ENCODE measurements at places on chromosomes 2 and 18.

GRCh38 chr18:3605954-3606443 is 156.0 kb downstream of the TGIF1 start:
- DNase-seq, result no peak

- no peak for DNase-seq
These were observed 342.3 kb upstream of the EPHA4 start for GRCh38 chr2:221914334-221914880.

- no peak for DNase-seq
These were observed 442.9 kb downstream of the SUCLG1 start for GRCh38 chr2:84016183-84016582.

DNA sequence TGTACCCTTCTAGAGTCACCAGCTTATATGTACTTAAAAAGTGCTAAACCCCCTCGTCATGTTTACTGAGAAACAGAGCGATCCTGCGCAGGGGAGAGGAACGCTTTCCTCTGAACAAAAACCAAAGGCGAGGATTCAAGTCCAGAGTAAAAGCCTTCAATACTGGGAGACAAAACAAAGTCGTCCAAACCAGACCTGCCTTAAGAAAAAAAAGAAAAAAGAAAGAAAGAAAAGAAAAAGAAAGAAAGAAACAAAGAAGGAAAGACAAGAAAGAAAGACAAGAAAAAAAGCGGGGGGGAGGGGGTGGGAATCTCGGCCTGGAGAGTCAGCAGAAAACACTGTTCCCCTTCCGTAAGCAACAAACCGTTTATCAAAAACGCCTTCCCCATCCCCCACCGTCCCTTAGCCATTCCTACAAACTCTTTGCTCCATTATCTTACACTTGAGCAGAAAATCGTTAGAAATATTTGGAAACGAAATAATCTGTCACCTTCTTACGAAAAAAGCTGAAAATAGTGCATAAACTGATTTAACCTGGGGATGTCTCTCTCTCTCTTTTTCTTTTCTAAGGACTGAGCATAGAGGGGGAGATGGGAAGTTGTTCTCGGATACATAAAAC is 3.3 kb downstream of the PTGR3 start:
- DNase-seq, result no peak

GRCh38 chr18:41395695-41396094 is 559.3 kb upstream of the PIK3C3 start:
- DNase-seq, result no peak

GRCh38 chr18:69727912-69728572 is 219.6 kb downstream of the CD226 start:
- DNase-seq, result no peak

- no peak for DNase-seq
These were observed 15.1 kb downstream of the SPTBN1 start for GRCh38 chr2:54471221-54471711.

GRCh38 chr2:128348701-128349100 is 30.0 kb upstream of the HS6ST1 start:
- no peak for DNase-seq

DNA sequence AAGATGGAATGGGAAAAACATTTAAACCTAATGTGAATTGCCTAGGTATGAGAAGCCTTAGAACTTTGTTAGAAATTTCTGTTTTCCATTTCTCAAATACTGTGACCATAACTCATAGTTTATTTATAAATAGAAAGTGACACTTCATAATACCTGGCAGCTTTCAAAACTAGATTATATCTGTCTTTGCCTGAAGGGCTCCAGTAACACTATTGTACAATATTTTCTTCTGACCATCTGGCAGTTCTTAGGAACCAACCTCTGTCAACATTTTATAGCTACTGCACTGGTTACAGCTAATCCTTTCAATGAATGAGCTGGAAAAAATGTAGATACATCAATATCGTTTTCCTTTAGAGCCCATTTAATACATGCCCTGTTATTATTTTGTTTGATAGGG is 237.4 kb downstream of the CAMKMT start:
- DNase-seq, result no peak

DNA sequence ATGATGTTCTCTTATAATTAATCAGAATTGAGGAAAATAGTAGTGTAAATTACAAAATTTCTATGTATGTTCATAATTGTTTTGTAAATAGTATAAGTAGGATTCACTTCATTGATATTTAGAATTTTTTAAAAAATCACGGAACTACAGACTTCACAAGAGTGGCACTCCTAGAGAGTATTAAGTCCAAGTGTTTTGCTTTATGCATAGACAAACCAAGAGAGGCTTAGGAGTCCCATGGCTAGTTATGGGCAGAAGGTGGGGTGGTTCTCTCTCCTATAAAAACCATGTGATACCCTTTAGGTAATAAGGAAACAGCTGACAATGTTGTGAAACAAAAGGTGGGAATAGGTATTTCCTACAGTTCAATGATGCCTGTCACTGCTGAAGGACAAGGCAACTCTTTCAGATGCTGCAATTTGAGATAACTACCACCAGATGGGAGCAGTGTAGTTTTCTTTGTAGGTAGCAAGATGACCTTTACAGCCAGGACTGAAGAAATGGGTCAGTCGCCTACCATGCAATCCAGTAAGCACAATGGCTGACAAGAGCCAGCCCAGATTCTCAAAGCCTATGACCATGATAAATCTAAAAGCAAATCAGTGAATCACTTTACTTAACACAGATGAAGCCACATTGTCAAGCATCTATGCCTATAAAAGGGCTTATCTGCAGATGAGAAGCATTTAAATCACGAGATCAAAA is 83.9 kb downstream of the AAK1 start:
- peak; percentile 64 for DNase-seq

DNA sequence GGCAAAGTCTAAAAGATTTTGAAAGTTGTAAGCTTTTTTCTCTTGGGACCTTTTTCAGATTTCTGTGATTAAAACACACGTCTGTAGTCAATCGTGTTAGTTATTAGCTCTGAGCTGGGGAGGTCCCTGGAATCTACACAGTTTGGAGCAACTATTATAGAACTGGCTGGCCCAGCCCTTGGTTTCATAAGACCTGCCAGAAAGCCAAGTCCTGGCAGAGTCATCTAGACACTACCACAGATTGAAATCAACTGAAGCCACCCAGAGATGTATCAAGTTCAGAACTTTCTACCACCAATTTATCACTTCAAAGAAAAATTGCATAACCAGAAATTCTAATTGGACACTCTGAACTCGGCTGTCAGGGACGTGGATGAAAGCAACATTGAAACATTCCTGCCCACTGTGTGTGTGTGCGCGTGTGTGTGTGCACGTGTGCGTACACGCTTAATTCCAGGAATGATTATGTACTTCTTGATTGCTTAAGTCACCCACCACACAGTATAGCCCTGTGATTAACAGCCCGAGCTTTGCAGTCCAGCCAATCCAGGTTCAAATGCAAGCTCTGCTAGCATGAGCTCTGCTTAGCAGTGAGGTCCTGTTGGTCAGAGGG is 126.3 kb downstream of the TPGS2 start:
- no peak for DNase-seq

- no peak for DNase-seq
These were observed 607 bp downstream of the LAMA3 start for GRCh38 chr18:23689616-23690504.

GRCh38 chr2:63676135-63676534 is 87.4 kb downstream of the MDH1 start:
- no peak for DNase-seq

- peak; percentile 18 for DNase-seq
These were observed 121.8 kb downstream of the MAIP1 start for GRCh38 chr2:200077210-200077650.

DNA sequence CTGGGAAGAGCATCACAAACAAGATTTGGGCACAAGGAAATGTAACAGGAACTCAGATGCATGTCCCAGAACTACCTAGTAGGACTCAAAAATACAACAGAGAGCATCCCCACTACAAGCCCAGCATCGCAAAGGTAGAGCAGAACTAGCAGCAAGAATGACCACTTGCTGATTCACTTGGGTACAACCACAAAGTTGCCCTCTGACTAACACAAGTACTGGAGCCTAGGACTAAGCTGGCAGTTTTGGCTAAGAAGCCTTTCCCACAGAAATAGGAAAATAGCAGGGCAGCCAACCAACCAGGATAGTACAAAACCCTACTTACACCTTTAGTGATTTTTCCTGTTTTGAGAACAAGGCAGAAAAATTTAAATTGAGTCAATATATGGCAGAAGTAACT is 193.8 kb downstream of the PAX3 start:
- DNase-seq, result no peak

DNA sequence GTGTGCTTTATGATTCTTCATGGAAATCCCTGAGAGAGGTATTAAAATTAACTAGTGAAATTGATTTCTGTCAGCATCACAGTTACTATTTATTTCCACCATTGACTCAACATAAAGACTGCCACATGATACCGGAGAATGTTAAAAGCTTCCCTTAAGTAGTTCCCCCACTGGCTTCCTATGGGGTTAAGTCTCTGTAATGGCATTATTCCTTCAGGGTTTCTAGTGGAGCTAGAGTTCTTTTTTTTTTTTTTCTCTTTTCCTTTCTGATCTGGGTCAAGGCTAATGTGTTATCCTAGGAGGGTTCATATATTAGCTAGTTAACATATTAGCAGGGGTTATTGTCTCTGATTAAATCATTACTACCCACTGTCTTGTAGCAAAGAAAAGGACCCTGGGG is 1919.1 kb upstream of the PIK3C3 start:
- DNase-seq, result no peak

- no peak for DNase-seq
These were observed 816 bp downstream of the GALNT14 start for GRCh38 chr2:31137211-31138036.

DNA sequence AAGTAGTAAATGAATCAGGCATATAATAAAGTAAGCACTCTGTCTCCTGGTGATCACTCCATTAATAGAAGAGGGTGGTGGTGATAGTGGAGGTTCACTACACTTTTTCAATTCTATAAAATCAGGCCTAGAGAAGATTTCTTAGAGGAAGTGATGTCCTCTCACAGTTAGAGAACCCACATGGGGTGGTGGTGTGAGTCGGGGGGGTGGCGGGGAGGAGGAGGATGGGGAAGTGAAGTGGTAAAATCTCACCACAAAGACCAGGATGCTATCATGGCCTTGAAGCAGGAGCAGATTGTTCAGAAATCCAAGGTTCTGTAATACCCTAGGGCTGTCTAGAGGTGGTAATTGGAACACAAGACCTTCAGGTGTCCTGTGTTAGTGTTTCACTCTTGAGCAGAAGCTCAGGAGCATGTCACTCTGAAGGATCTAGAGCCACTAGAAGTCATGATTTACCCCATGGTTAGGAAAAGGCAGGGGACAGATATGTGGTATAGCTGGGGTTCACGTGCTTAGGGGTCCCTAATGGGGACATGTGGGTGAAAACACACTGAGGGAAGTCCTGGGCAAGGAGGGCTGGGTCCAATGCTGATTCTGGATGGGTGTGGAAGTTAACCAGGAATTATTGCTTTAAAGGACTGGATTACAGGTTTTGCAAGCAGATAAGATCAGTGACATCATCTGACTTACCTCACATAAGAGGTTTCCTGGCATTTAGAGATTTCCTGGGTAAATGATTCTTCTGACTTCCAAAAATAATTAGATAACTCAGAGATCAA is 31.0 kb downstream of the RNF125 start:
- no peak for DNase-seq

DNA sequence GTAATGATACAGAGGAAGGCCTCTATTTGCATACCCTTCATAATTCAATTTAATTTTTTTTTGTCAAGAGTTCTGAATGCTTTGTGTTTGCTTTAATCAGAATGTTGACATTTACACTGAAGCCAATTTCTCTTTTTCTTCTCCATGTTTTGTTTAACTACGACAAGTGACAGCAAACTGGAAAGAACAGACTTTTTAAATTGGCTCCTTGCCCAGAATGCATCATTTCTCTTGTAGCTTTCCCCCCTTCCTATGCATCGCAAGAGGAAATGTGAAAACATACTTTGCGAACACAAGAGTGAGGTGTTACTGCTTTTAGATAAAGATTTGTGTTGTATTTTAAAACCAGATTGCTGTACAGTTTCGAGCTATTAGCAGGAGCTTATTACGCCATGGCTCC is 955.2 kb upstream of the CELF4 start:
- DNase-seq, result no peak

- DNase-seq, result no peak
These were observed 22.6 kb downstream of the FOXI3 start for GRCh38 chr2:88429929-88430328.

DNA sequence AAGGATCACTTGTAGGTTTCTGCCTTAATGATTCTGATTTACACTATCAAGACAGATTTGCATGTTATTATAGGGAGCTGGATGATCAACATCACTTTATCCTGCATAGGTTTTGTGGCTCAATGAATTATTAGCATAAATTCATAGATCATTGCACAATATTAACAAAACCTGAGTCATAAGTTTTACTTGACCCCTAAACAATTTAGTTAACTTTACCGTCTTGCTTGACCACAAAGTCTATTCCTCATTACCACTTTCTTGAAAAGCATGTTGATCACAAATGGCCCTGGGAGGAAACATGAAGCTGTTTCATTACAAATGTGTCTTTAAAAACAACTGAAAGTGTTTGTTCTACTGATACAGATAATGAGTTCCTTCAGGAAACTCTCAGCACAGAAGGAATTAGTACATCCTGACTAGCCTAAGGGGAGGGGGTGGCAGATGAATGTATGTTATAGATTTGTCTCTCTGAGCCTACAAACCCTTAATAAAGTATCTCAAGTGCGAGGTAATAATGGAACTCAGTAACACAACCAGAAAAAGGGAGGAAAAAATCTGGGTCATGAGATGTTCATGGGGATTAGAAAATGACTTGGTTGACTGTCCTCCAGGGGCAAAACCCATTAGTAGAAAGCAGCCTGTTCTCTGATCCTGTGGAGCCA is 303.4 kb downstream of the PIK3C3 start:
- no peak for DNase-seq

DNA sequence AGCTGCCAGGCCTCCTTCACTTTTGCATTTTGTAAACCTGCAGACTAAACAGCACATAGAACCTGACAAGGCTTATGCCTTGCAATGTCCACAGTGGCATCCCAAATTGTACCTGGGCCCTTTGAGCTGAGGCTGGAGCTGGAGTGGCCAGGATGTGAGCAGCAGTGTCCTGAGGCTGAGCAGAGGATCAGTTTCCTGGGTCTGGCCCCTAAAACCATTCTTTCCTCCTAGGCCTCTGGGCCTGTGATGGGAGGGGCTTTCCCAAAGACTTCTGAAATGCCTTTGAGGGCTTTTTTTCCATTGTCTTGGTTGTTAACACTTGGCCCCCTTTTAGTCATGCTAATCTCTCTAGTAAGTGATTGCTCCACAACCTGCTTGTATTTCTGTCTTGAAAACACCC is 32.8 kb downstream of the FSIP2 start:
- no peak for DNase-seq

DNA sequence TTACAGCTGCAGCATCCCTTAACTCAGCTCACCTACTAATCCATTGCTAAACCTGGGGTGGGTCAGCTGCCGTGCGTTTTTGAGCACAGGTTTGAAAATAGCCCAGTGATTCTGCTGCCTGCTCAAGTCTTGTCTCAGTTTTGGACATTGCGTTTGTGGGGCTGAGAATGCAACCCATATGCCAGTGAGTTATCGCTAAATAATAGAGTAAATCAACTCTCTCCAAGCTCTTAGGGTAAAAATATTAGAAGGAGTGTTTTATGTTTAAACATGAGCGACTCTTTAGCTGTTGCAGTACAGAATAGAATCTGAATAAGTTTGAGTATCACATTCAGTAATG is 2.1 kb downstream of the TSHZ1 start:
- no peak for DNase-seq

GRCh38 chr2:177552422-177553175 is 160.0 kb downstream of the AGPS start:
- peak; percentile 74 for DNase-seq

GRCh38 chr2:226772389-226773179 is 27.0 kb downstream of the IRS1 start:
- no peak for DNase-seq

Data from SHP77 (cell line).